ENCODE measurements at places on chromosomes 2 and 18.
A peak's percentile ranks its signal among the peaks of the same experiment; 100 is the strongest.

DNA sequence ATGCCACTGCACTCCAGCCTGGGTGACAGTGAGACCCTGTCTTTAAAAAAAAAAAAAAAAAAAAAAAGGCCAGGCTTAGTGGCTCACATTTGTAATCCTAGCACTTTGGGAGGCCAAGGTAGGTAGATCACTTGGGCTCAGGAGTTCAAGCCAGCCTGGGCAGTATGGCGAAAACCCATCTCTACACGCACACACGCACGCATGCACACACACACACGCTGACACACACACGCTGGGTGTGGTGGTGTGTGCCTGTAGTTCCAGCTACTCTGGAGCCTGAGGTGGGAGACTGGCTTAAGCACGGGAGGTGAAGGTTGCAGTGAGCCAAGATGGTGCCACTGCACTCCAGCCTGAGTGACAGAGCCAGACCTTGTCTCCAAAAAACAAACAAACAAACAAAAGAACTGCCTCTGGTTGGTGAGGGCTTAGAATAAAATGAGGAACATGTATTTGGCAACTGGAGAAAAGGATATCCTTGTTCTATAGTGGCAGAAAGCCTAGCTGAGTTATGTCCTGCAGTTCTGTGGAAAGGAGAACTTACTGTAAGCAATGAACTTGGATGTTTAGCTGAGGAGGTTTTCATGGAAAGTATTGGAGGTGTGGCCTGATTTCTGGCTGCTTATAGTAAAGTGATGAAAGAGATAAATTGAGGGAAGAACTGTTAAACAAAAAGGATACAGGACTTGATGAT is 34.0 kb downstream of the HAT1 start:
- no peak overlapping the region for H3K4me3 ChIP-seq
- DNase-seq: no peak
- H3K4me1 ChIP-seq: no peaks in the 10 kb centered on the region
- H3K27ac ChIP-seq: no peak overlapping the region
- H3K36me3 ChIP-seq: peaks cover 11% of the 10 kb centered on the region

DNA sequence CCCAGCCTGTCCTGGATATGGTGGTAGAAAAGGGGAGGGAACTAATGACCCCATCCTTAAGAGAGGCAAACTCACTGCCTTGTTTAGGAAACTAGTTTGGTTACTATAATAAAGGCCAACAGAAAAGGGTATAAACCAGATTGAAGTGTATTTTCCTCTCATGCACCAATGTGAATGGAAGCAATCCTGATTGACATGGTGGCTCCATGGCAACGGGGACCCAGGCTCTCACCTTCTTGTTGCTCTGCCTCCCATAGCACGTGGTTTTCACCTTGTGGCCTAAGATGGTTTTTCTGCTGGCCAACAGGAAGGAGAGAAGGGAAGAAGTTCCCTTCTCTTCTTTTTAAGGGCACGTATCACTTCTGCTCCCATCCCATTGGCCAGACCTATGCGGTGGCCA is 67.3 kb upstream of the NRP2 start:
- DNase-seq: no peak
- no peaks in the 10 kb centered on the region for H3K4me1 ChIP-seq
- H3K36me3 ChIP-seq: peaks cover 9% of the 10 kb centered on the region
- H3K27ac ChIP-seq: no peak overlapping the region

DNA sequence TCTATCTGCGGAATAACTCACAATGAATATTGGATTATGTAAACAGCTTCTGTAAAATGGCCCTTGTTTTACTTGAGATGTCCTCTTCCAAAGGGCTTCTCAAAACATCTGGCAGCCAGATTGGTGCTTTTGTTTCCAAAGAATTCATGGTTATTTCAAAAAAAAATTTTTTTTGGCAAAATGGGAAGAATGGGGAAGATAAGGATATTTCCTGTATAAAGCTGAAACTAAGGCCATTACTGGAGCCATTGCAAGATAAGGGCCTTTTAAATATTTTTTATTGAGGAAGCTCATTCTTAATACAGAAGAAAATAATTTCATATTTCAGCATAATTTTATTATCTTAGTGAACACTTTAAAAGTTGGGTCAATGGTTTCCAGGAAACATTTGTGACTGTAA is 259.1 kb downstream of the GALNT13 start:
- no peaks in the 10 kb centered on the region for H3K36me3 ChIP-seq
- H3K27me3 ChIP-seq: no peaks in the 10 kb centered on the region
- H3K4me3 ChIP-seq: no peak overlapping the region
- H3K4me1 ChIP-seq: no peaks in the 10 kb centered on the region

GRCh38 chr2:100940240-100940639 is 61.8 kb upstream of the RPL31 start:
- no peaks in the 10 kb centered on the region for H3K4me1 ChIP-seq
- no peaks in the 10 kb centered on the region for H3K27me3 ChIP-seq
- no peak overlapping the region for H3K4me3 ChIP-seq
- peaks cover 40% of the 10 kb centered on the region for H3K36me3 ChIP-seq
- no peak for DNase-seq
- H3K27ac ChIP-seq: no peak overlapping the region

DNA sequence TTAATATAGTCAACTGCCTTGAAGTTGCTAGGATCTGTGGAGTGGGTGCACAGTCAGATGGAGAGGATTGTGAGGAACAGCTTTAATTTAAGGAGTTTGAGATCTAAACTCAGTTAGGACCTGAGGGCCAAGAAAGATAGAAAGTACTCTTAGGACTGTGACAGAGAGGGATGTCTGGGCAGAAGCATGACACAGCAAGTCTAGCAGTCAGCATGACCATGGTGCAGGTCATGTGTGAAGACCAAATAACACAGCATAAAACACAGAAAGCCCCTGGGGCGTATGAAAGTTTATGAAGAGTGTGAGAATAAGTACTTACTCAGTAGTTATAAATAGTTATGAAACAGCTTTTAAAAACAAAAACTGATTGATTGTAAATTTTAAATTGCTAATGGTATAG is 107.2 kb downstream of the GALNT1 start:
- H3K4me3 ChIP-seq: no peak overlapping the region
- no peak for DNase-seq
- peaks cover 37% of the 10 kb centered on the region for H3K36me3 ChIP-seq
- H3K4me1 ChIP-seq: no peaks in the 10 kb centered on the region
- H3K27ac ChIP-seq: no peak overlapping the region

DNA sequence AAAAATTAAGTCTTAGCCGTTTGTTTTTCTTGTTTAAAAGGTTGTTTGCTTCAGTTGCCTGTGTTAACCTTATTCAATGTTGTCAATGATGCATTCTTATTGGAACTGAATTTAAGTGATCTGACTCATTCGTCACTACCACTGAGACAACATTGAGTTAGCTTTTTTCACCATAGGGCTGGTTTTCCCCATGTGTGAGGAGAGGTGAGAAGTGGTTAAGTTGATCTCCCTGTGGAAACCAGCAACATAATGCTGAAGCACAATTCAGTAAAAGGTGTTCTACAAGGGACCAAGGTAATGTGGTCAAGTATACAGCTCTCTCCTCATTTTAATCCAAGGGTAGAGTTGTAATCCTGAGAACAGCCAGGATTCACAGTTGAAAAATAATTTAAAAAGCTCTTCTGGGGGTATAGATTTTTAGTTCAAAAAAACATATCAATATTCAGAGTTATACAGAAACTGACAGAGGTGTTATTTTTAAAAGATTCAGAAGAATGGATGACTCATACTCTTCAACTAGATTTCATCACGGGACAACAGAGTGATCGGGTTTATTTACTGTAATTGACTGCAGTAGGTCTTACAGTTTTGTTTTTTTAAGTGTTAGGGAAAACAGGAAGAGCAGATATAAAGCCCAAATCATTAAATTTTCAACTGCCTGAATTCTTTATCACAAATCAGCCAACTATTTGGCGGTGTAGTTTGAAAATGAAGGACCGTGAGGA is 12.6 kb downstream of the NOP58 start:
- no peaks in the 10 kb centered on the region for H3K27me3 ChIP-seq
- H3K4me1 ChIP-seq: no peaks in the 10 kb centered on the region
- no peak overlapping the region for H3K4me3 ChIP-seq

GRCh38 chr2:100140582-100140981 is 1.8 kb downstream of the AFF3 start:
- no peak for DNase-seq
- no peaks in the 10 kb centered on the region for H3K4me1 ChIP-seq
- H3K4me3 ChIP-seq: no peak overlapping the region
- H3K27me3 ChIP-seq: no peaks in the 10 kb centered on the region
- H3K27ac ChIP-seq: no peak overlapping the region

DNA sequence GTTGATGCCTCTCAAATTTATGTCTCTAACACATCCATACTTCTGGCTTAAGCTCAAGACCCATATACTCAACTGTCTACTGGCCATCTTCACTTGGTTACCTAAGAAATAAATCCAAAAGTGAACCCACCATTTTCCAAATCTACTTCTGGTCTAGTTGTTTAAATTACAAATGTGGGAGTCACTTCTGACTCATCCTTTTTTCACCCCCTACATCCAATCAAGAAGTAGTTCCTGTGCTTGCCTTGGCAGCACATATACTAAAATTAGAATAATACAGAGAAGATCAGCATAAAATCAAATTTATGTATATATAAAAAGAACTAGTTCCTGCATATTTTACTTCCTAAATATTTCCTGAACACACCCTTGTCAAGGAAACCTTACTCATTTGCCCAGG is 53.6 kb downstream of the STRN start:
- H3K27ac ChIP-seq: no peak overlapping the region
- DNase-seq: no peak
- no peak overlapping the region for H3K4me3 ChIP-seq
- H3K4me1 ChIP-seq: peaks cover 6% of the 10 kb centered on the region
- no peaks in the 10 kb centered on the region for H3K27me3 ChIP-seq
- H3K36me3 ChIP-seq: peaks cover 10% of the 10 kb centered on the region

- no peak overlapping the region for H3K4me3 ChIP-seq
- H3K4me1 ChIP-seq: no peaks in the 10 kb centered on the region
- H3K27me3 ChIP-seq: peaks cover 12% of the 10 kb centered on the region
- no peaks in the 10 kb centered on the region for H3K36me3 ChIP-seq
- H3K27ac ChIP-seq: no peak overlapping the region
- no peak for DNase-seq
Observed at GRCh38 chr2:32904751-32905150, 42.0 kb upstream of the LTBP1 start.

DNA sequence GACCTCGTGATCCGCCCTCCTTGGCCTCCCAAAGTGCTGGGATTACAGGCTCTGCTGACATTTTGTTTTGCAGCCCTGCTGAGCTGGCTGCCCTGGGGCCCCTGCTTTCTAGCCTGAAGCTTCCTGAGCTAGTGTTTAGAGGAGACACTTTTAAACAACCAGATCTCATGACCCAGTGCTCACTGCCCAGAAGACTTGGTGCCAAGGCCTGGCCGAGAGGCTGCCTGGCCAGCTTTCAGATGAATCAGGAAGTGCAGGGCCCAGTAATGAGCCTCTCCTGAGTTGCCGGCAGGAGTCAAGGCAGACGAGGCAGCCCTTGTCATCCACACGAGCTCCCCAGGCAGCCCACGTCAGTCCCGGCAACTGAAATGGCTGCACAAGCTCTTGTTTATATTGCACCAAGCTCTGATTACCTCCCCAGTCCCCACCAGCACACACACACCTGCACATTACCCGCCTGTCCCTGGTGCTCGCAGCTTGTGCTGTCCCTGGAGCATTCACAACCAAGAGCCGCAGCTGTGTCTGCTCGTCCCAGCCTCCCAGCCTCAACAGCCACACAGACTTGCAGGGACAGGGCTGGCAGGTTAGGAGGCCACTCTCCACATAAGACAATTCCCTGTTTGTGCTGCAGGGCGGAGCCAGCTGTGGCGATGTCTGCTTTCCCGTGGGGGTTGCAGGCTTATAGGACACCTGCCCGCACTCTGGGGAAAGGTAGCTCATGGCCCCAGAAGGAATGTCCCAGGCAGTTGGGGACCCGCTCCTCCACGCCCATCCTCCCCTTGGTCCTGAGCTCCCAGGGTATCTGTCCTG is 331.2 kb upstream of the MYT1L start:
- H3K36me3 ChIP-seq: no peaks in the 10 kb centered on the region
- no peak overlapping the region for H3K27ac ChIP-seq
- H3K4me1 ChIP-seq: no peaks in the 10 kb centered on the region
- no peaks in the 10 kb centered on the region for H3K27me3 ChIP-seq
- no peak for DNase-seq

- H3K4me3 ChIP-seq: no peak overlapping the region
- H3K27ac ChIP-seq: no peak overlapping the region
- no peaks in the 10 kb centered on the region for H3K27me3 ChIP-seq
- no peaks in the 10 kb centered on the region for H3K36me3 ChIP-seq
- no peak for DNase-seq
Observed at GRCh38 chr2:146874260-146874658, 970.6 kb upstream of the ACVR2A start.

- no peak overlapping the region for H3K27ac ChIP-seq
- no peaks in the 10 kb centered on the region for H3K36me3 ChIP-seq
- H3K27me3 ChIP-seq: no peaks in the 10 kb centered on the region
- H3K4me3 ChIP-seq: no peak overlapping the region
Observed at GRCh38 chr2:142865924-142866323, 11.5 kb upstream of the KYNU start.

- peaks cover 15% of the 10 kb centered on the region for H3K4me1 ChIP-seq
- DNase-seq: no peak
- H3K27me3 ChIP-seq: no peaks in the 10 kb centered on the region
- H3K4me3 ChIP-seq: no peak overlapping the region
Observed at GRCh38 chr2:86078774-86079545, 26.7 kb downstream of the POLR1A start.

DNA sequence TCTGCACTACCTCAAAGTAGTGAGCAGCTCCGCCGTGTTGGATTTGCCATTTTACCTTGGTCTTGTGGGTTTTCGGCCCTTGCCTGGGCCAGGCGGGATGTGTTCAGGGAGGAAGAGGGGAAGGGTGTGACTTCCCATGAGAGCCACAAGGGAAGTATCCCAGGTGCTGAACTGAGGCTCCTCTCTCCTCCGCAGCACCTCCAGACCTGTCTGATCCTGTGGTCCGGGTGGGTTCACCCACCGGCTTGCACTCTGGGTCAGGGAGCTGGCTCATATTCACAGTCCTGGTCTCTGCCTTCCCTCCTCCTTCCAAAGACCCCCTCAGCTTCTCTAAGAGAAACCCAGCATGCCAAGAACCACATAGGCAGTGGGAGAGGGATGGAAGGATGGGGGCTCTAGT is 235.8 kb downstream of the SEPTIN10 start:
- H3K27me3 ChIP-seq: peaks cover 17% of the 10 kb centered on the region
- no peaks in the 10 kb centered on the region for H3K4me1 ChIP-seq
- H3K4me3 ChIP-seq: no peak overlapping the region
- no peaks in the 10 kb centered on the region for H3K36me3 ChIP-seq
- no peak for DNase-seq

GRCh38 chr18:59996370-59996966 is 96.7 kb downstream of the PMAIP1 start:
- no peak overlapping the region for H3K27ac ChIP-seq
- DNase-seq: peak; percentile 36
- no peak overlapping the region for H3K4me3 ChIP-seq
- no peaks in the 10 kb centered on the region for H3K27me3 ChIP-seq

GRCh38 chr2:134619250-134619649 is 99.5 kb downstream of the TMEM163 start:
- H3K27ac ChIP-seq: no peak overlapping the region
- no peaks in the 10 kb centered on the region for H3K27me3 ChIP-seq
- H3K36me3 ChIP-seq: no peaks in the 10 kb centered on the region
- DNase-seq: no peak
- no peak overlapping the region for H3K4me3 ChIP-seq
